Erythroblast (primary cell): ENCODE measurements at places on chromosomes 6 and 20.

DNA sequence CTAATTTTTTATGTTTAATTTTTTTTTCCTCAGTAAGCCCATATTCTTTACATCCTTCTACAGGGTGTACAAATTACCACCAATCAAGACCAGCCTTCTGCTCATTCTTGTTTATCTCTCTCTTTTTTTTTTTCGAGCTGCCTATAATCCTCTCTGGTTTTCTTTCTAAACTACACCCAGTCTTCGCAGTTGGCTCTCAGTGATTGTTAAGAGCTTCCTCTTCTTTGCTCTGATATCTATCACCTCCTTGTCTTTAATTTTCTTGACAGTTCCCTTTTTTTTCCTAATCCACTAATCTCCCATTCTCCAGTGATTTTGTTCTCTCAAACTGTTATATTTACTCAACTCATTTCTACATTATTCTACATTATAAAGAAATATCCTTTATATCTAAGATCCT lies 38.5 kb upstream of the PTPRK start:
- no peak for DNase-seq

DNA sequence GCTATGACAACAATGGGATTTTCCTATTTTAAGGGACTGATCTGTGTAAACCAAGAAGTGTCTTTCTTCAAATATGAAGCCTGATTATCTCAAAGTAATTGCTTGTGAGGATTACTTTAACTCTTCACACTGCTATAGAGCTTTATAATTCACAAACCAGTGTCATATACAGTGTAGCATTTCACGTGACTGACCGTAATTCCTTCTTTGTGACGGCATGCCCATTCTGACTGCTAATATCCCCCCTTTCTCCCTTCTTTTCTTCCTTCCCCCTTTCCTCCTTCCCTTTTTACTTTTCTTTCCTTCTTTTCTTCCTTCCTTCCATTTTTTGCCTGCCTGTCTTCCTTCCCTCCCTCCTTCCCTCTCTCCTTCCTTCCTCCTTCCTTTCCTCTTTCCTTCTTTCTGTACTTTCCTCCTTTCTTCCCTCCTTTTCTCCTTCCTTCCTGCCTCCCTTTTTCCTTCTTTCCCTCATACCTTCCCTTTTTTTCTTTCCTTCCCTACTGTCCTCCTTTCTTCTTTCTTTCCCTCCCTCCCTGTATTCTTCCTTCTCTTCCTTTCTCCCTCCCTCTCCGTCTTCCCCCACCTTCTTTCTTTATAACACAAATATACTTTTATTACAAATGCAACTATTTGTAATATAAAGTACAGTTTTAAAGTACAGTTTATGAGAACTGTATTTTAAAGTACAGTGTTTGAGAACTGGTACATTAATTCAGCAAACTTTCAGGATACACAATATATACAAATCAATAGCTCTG lies 75.0 kb upstream of the EXOC2 start:
- DNase-seq, result no peak

GRCh38 chr20:51134405-51134804 lies 111.5 kb upstream of the KCNG1 start:
- no peak for DNase-seq

DNA sequence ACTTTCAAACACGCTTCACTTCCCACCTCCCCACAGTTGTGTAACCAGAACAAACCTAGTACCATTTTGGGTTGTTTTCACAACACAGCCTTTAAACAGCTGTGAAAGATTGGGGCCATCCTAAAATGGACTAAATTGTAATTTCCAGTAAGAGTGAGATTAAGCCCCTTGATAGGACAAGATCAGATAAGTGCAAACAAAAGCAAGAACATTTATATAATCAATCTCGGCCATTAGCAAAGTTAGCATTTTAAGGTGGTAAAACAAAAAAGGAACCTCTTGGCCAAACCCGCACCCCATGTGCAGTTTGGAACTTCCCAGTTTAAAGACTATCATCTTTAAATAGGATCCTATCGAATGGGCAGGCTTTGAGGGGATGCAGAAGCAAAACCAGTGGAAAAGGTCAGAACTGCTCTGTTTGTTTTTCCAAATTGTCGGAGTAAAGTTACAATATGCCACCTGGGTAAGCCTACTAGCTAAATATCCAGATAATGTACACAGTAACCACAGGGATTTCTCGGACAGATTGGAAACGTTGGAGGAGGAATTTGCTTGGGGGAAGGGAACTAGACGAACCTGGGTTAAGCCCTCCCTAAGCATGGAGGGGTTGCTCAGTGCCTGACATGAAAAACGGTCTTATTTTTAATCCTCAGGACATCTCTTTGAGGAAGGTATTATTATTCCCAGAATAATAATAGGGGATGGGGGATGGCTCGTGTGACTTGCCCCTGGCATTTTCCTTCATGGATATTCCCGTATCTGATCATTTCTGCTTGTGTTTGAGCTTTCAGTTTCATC lies 159.8 kb upstream of the SALL4 start:
- no peak for DNase-seq

DNA sequence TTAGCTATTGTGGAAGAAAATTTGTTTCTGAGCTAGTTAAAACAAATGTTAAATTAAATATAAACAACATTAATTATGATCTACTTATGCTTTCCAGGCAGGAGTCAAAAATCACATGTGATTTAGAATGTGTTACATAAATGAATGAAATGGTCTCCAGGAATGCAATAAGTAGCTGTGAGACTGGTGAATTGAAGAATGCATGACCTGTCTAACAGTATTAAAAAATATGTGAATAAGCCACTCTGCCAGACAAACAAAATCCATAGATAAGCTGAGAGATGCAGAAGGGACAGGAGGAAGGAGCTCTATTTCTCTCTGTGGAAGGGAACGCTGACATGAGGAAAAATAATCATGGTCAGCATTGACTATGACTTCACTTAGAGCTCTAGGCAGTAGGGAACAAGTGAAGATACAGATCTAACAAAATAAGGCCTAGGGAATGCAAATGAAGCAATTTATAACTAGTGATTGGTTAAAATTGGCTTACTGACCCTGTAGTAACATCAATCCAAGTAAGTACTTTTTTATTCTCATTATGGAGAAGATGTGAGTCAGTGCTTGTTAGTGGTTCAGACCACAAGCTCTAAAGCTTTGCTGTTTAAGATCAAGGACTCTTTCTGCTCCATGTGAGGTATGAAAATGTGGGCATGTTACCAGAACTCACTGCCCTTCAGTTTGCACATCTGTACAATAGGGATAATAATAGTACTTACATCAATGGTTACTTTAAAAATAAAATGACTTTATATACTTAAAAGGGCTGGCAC lies 432.6 kb downstream of the MMUT start:
- no peak for DNase-seq

- DNase-seq, result peak; percentile 81
Observed at GRCh38 chr6:37310966-37311365, 42.8 kb upstream of the RNF8 start.

GRCh38 chr6:162864911-162865310 lies 137.1 kb downstream of the PACRG start:
- no peak for DNase-seq

DNA sequence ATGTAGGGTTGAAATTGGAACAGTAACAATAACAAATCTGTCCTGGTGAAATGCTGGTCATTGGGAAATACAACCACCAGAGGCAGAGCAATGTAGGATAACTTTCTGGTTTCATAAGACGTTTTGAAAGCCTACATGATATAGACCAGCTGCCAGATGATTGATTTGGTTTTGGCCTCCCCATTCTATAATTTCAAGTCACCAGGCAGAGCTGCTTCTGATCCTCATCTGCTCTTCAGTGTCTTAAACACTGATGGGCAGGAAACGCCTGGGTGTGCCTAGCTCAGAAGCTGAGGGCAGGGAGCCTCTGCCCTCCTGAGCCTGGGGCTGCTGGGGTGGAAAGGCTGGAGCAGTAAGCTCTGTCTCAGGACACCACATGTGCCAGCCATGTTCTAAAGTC lies 24.5 kb downstream of the DHX35 start:
- no peak for DNase-seq

DNA sequence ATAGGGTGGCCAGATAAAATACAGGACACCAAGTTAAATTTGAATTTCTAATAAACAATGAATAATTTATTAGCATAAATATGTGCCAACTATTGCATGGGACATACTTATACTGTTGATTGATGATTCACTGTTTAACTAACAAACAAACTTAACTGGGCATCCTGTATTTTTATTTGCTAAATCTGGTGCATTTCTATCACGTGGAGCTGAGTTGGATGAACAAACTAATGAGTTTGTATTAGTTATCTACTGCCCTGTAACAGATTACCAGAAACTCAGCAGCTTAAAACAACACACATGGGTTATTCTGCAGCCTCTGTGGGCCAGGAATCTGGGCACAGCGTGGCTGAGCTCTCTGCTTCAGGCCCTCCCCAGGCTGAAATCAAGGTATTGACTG lies 28.2 kb upstream of the PMEPA1 start:
- no peak for DNase-seq

DNA sequence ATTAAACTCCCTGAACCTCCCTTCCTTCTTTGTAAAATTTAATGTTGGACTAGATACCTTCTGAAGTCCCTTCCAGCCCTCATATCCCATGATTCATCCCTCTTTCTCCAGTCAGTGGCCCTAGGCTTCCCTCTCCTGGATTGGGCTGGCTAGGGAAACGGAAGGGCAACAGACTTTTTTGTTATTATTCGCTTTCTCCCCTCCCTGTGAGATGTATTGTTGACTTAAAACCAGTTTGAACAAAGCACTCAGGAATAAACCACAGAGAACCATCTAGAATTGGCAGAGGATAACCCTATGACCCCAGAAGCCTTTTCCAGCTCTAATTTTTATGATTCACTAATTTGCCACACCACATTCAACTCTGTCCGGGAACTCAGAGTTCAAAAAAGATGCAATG lies 239.7 kb upstream of the SUPT3H start:
- no peak for DNase-seq

- no peak for DNase-seq
Observed at GRCh38 chr6:167769408-167770190, 57.1 kb upstream of the AFDN start.

- DNase-seq, result no peak
Observed at GRCh38 chr6:56690519-56691285, 48.0 kb upstream of the DST start.

DNA sequence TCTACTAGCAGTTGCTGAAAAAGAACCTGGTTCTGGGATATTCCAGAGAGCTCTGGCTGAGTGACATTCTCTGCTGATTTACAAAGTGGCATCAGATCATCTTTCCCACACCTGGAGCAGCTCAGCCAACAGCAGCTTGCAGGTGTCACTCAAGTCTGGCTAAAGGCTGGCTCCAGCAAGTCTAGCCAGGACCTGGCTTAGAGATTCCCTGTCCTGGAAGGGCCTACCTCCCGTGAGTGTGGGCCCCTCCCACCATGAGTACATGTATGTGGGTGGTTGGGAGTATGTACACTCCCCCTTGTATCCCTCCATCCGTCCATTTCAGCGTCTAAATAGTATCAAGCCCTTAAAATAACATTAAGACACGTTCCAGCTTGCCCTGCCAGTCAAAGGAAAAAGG lies 539.3 kb upstream of the ID4 start:
- DNase-seq, result no peak

- DNase-seq, result no peak
Observed at GRCh38 chr6:37809197-37809543, 10.4 kb upstream of the ZFAND3 start.

- DNase-seq, result no peak
Observed at GRCh38 chr6:2485116-2485515, 239.7 kb upstream of the GMDS start.

DNA sequence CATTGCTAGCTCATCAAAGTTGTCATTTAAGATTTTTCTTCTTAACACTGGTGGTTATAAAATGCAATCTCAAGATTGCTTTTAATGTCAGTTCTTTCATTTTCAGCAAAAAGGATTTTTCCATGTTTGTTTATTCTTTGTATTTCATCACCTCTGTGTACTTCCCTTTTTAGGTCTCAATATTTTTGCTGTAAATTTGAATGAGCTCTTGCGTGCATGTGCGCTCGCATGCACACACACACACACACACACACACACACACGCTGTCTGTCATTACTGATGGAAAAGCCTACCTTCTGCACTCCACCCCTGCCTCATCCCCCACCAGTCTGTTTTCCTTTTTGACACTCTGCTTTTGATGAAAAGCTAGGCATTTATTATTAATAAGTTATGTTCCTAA lies 85.3 kb upstream of the FYN start:
- no peak for DNase-seq
